NCI-H69 (cell line): ENCODE measurements at places on chromosomes 16 and 17.

- DNase-seq = peak; percentile 54
Observed at GRCh38 chr17:77494664-77495435, 354.1 kb downstream of the SEC14L1 start.

GRCh38 chr16:79334127-79334526, 266.4 kb downstream of the MAF start:
- no peak for DNase-seq

DNA sequence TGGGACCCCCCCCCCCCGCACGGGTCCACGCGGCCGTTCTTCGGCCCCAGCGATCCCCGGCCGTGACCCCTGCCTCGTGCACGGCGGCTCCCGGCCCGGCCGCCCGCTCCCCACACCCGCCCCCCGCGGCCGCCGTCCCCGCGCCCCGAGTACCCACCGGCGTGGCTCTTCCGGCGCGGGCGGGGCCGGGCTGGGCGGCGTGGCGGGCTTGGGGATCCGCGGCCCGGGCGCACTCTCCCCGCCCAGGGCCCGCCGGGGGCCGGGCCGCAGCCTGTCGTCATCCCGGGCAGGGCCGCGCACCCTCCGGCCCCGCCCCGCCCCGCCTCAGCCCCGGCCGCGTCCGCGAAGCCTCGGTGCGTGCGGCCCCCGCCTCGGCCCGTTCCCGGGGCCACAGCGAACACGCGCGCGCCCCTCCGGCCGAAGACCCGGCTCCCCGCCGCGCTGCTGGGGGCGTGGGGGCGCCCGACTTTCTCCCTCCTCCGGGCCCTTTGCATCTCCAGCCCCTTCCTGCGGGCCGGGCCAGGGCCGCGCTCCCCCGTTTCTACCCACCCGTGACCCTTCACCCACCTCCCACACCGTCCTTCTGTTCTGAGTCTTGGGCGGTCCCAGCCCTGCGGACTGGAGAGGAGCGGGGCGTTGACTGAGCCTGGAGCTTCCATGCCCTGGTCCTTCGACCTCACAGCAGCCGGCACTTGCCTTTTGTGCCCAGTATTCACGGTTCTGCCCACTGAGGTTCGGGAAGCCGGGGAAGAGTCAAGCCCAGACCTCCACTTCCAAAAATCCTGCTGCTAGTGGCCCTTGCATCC, 840 bp downstream of the MYO1C start:
- DNase-seq = peak; percentile 51

DNA sequence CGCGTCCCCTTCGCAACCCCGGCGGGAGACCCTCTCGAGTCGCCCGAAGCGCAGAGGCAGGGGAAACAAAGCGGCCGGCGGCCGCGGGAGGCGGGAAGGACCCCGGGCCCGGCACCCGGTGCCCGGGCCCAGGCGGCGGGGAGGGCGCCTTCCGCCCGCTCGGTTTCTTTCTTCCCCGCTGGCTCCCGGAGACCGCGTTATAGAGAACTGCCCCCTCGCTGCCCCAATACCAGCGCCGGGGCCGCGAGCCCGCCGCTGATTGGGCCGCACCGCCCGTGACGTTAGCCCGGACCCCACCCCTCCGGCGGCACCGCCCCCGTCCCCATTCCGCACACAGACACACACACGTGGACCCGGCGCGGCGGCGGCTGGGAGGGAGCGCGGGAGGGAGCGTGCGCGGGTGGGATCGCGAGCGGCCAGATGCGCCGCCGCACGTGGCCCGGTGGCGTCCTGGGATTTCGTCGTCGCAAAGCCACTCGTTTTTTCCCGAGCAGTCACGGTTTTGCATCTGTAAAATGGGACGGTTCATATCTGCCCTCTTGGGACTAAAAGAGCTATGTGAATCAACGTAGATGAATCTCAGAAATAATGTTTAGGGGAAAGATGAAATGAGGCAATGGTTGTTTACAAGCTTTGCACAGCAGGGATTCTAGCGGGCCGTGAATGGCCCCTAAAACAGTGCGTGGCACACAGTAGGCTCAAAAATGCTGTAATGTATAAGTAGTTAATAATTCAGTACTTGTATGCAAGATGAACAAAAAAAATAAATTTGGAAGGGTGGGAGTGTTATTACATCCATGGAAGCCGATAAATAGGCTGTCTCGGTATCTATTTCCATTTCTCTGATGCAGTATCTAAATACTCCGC, at the start of gene EPOP:
Gene EPOP (minus strand): TSS at position 209 of the 867 bp plus-strand sequence. CDS start 462 bp downstream, outside the sequence.
- peak; percentile 96 for DNase-seq

- DNase-seq = no peak
Observed at GRCh38 chr17:19381741-19382444, 3.6 kb downstream of the MAPK7 start.

GRCh38 chr16:54595621-54596020, 309.0 kb upstream of the IRX3 start:
- DNase-seq = peak; percentile 63
